Fibroblast of skin of left quadriceps (primary cell): ENCODE measurements at places on chromosomes 16 and 17.

DNA sequence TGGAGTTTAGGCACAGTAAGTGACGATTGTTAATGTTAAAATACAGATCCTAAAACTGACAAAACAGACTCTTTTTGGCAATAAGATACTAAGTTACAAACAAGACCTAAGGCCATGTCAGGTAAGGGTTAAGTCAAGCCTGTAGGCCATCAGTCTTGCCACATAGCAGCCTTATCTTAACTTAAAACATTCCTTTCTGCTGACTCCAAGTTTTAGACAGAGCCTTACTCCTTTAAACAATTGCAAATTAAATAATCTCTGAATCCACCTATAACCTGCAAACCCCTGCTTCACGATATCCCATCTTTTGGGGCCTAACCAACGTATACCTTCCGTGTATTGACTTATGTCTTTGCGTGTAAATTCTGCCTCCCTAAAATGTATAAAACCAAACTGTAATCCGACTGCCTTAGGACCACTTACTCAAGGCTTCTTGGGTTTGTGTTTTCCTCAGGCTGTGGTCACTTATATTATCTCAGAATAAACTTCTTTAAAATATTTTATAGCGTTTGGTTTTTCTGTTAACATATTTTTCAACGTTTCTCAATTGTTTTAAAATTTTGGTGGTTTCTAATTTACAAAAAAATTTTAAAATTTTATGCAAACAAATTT, 64.4 kb downstream of the EFCAB5 start:
- DNase-seq = no peak

- DNase-seq = no peak
Measured at GRCh38 chr16:81633147-81633619, 145.9 kb upstream of the PLCG2 start.

GRCh38 chr17:1713878-1714426, 3.8 kb upstream of the TLCD2 start:
- DNase-seq = no peak

DNA sequence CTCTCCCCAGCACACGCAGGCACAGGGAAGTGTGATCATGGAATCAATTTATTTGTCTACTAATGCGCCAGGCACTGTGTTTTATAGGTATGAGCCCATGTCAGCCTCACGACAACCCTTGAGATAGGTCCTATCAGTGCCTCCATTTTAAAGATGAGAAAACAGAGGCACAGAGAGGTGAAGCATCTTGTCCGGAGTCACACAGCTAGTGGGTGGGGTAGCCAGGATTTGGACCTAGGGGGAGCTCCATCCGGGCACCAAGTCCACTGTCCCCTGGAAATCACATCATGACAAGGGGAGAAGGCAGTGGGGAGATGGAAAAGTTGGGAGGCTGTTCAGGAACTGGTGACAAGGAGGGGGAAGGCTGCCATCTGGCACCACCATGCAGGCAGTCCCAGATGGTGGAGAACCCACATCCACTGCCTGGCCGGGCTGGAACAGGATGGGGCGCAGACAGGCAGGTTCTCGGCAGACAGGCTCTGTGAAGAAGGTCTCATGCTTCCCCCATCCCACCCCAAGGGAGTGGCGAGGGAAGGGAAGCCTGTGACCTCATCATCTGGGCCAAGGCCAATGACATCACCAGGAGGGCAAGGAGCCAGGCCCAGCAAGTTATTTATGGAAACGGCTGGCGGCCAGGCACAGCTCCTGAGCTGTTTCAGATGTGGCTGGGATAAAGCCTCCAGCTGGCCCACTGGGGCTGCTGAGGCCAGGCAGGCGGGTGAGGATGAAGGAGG, 126.0 kb upstream of the SDK2 start:
- DNase-seq = peak; percentile 81

DNA sequence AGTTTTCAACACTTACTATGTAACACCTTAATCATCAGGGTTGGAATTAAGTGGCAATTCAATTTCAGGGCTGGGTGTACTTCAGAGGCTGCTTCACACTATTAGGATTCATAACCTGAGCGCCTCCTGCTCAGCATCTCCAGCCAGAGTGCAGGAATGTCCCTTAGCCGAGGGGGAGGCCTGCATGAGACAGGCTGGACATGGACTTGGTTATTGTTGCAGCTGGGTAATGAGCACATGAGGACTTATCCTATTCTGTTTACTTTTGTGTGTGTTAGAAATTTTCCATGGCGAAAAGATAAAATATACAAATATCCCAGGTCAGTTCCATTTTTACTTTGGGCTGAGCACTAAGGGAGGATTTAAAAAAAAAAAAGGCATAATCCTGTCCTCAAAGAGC, 10.4 kb downstream of the PMM2 start:
- no peak for DNase-seq

- DNase-seq = no peak
Measured at GRCh38 chr16:70151941-70152509, 21.6 kb upstream of the CLEC18C start.

DNA sequence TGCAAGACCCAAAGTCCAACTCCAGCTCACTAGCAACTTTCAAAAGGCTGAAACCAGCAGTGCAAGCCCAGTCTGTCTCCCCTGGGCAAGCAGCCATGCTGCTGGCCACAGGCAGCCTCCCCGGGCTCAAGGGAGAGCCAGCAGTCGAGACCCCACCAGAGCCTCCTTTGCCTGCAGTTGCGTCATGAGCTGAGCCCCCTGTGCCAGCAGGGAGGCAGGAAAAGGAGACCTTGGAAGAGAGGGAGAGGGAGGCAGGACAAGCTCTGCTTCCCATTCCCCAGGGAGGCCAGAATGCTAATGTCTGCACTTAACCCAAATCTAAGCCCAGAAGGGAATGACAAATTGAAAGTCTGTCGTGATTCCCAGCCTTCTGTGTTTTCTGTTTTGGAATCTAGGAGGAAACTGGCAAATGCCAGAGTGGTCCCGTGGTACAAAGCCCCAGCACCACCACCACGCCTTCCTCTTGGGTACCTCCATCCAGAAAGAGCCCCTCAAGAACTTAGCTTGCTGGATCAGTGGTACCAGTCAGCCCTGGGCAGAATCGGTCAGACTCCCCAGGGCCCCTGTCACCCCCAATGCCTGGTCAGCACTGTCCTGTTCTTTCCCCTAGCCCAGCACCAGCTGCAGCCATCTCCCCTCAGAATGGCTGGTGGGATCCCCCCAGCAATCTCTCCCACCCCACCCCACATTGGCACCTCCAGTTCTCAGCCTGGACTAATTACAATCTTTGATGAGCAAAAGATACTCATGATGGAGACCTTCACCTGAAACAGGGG, 99.3 kb upstream of the TNRC6C start:
- DNase-seq = no peak

DNA sequence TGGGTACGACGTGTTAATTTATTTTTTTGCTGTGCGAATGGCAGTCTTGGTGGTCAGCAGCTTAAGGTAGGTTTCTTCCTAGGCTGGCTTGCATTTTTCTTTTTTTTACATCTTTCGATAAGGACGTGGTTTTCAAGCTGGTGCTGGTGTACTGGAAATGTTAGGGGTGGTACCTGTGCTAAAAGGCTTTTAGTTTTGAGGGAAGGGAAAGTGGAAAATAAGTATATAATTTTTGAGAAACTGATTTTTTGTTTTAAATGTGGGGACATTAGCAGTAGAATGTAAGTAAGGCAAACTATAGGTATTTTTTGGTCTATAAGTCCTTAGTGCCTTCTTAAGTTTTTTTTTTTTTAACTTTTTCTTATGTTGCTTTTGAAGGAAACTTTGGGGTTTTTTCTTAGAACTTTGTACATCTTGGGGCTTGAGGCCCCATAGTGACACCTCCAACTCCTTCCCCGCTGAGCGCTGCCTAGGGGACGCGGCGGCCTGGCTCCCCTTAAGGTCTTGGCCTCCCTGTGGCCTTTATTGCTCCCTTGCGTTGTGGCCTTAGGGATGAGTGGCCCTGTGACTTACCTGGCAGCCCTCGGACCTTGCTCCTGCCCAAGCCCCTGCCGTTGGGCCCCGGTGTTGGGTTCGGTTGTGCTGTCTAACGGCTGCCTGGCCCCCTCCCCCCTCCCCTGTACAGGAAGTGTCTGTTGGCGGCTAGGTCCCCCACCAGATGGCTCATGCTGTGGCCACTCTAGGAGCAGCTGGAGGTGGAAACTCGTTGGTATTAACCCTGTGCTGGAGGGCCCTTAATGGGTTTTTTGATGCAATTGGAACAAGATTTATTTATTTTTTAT, 88.0 kb upstream of the RPRML start:
- peak; percentile 83 for DNase-seq

- DNase-seq = peak; percentile 50
Measured at GRCh38 chr17:59513934-59514841, 51.2 kb upstream of the DHX40 start.
